ENCODE measurements at places on chromosomes 11 and 22.

GRCh38 chr11:14026961-14027360 is 64.4 kb downstream of the SPON1 start:
- DNase-seq: no peak

GRCh38 chr22:37320726-37321677 is 38.7 kb downstream of the CYTH4 start:
- DNase-seq: no peak

DNA sequence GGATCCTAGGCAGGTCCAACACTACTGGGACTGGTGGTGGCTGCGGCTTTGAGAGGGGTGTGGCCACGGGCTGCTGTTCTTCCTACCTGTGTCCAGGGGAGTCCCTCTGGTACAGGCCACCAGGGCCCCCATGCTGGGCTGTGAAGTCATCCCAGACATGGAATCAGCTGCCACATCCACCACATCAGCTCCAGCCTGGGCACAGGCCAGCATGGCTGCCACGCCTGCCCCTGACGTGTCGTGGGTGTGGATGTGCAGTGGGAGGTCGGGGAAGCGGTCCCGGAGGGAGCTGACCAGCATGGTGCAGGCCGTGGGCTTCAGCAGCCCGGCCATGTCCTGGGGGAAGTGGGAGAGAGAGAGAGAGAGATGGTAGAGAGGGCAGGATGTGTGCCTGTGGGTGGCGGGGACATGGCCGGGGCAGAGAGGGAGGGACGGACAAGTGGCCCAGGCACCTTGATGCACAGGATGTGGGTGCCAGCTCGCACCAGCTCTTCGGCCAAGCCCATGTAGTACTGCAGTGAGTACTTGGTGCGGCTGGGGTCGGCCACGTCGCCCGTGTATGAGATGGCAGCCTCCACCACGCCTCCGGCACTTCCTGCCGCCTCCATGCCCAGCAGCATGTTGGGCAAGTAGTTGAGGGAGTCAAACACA is 6.2 kb upstream of the LRFN4 start:
- DNase-seq: no peak

GRCh38 chr11:60899046-60899936 is 7.1 kb downstream of the PRPF19 start:
- peak; percentile 1 for DNase-seq

DNA sequence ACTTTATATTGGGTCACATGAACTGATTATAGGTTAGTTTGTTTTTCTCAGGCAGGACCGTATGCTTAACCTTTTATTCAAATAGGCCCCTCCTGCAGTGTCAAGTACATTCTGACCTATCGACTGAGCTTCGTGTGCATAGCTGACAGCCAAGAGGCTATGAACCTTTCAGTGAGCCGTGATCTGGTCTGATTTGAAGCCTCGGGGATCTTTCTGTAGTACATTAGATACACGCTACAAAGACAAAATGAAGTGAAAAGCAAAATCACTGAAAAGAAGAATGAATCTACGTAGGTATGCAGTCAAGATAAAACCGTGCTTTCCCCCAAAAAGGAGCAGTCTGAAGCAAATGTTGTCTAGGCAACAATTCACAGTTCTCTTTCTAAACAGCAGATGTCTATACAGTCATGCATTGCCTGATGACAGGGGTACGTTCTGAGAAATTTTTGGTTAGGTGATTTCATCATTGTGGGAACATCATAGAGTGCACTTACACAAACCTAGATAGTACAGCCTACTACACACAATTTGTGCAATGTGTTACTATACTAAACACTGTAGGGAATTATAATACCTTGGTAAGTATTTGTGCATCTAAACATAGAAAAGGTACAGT is 18.1 kb downstream of the JHY start:
- DNase-seq: no peak

- no peak for DNase-seq
Observed at GRCh38 chr11:4636962-4637661, at the start of gene OR51D1. OR51D1 (plus strand) TSS chr11:4637477; CDS start chr11:4639791, 2,314 bp downstream.

GRCh38 chr11:41866525-41866924 is 407.1 kb upstream of the LRRC4C start:
- DNase-seq: no peak

- DNase-seq: no peak
Observed at GRCh38 chr11:72114570-72114969, 2.1 kb upstream of the ANAPC15 start.

GRCh38 chr22:17569971-17570511 is 6.7 kb downstream of the SLC25A18 start:
- no peak for DNase-seq

GRCh38 chr11:60870276-60870675 is 2.9 kb downstream of the ZP1 start:
- no peak for DNase-seq

GRCh38 chr22:34760276-34761008 is 305.5 kb upstream of the ISX start:
- no peak for DNase-seq

DNA sequence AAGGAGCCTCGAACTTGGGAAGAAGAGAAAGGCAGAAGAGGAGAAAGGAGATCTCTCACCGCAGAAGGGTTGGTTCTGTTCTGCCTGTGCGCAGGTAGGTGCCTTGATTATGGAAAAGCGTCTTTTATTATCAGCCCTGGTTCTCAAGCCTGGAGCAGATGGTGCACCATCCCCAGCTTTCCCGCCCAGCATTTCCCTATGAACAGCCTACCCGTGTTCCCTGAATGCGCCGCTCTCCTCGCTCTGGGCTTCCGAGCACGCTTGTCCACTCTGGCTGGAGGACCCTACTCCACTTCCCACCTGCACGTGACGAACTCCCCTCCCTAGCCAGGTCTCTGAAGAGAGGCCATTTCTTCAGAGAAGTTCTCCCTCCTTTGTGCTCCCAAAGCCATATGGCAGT is 15.2 kb downstream of the IGSF9B start:
- DNase-seq: no peak

- no peak for DNase-seq
Observed at GRCh38 chr11:77470504-77470903, 3.4 kb downstream of the PAK1 start.

DNA sequence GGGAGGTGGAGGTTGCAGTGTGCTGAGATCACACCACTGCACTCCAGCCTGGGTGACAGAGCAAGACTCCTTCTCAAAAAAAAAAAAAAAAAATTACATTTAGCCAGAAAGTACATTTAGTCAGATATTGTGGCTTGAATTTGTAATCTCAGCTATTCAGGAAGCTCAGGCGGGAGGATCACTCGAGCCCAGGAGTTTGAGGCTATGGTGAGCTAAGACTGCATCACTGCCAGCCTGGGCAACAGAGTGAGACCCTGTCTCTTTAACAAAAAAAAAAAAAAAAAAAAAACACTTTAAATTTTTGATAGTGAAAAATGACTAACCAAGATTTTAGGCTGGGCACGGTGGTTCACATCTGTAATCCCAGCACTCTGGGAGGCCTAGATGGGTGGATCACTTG is 27.3 kb downstream of the MRTFA start:
- no peak for DNase-seq

DNA sequence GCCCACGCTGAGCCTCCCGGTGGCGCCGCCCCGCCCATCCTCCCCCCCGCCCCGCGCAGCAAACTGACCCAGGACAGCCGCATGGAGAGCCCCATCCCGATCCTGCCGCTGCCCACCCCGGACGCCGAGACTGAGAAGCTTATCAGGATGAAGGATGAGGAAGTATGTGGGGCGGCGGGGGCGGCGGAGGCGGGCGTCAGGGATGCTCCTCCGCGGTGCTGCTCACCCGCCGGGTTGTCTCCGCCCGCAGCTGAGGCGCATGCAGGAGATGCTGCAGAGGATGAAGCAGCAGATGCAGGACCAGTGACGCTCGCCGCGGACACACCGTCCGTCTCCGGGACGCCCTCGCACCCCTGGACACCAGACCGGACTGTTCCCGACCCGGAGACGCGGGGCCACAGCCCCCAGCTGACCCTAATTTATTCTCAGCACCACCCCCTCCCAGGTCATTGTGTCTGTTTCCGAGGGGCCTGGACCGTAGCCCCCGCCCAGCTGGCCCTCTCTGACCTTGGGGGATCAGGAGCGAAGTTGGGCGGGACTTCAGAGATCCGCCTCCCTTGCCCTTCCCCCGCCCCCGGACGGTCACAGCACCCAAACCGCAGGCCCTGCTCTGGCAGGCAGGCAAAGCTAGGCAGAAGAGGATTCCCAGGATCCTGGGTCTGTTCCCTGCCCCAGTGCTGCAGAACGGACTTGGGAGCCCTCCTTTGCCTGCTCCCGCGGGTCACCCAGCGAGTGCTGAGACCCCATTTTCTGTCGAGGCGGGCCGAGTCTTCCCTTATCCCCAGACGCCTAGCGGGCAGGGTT is 959 bp upstream of the GP1BB start:
- DNase-seq: no peak
